GM13976 (cell line): ENCODE measurements at places on chromosomes 1 and 21.

- DNase-seq: no peak
Observed at GRCh38 chr1:9149837-9150581, 21.1 kb upstream of the GPR157 start.

GRCh38 chr1:19750101-19750881, 49.4 kb downstream of the TMCO4 start:
- DNase-seq: no peak

- DNase-seq: no peak
Observed at GRCh38 chr1:61397935-61398334, 315.6 kb downstream of the NFIA start.

GRCh38 chr21:33059380-33059841, 10.5 kb upstream of the OLIG1 start:
- no peak for DNase-seq

GRCh38 chr1:211710566-211711314, 35.3 kb upstream of the NEK2 start:
- no peak for DNase-seq

- no peak for DNase-seq
Observed at GRCh38 chr1:155651861-155652661, 36.5 kb downstream of the YY1AP1 start.

- peak; percentile 31 for DNase-seq
Observed at GRCh38 chr1:197911857-197912696, 5.1 kb upstream of the LHX9 start.

GRCh38 chr1:113292603-113293255, 97.6 kb upstream of the MAGI3 start:
- no peak for DNase-seq
